ENCODE measurements at places on chromosomes 1 and 21. TPM values are rescaled to one million over a fixed set of nuclear protein-coding genes. Genes with fewer than 3 reads are reported as not detected.

The SLC45A3 gene
- total RNA-seq, result 0.28 TPM

The SLC16A4 gene
- total RNA-seq, result 0.32 TPM

The EFHD2 gene
- total RNA-seq, result 43.6 TPM

The ZNF683 gene
- not detected for total RNA-seq

The LAMC1 gene
- total RNA-seq, result 43.4 TPM

The COL11A1 gene
- 0.17 TPM for total RNA-seq

The TBX15 gene
- total RNA-seq, result not detected

The PTPN14 gene
- 17.1 TPM for total RNA-seq

The SPRR1A gene
- not detected for total RNA-seq

The FBXO28 gene
- 14.9 TPM for total RNA-seq

The ADAM15 gene
- total RNA-seq, result 37.6 TPM

The ZNF695 gene
- total RNA-seq, result not detected

The OR2G6 gene
- total RNA-seq, result not detected

The CFAP141 gene
- not detected for total RNA-seq

The KRTAP10-4 gene
- not detected for total RNA-seq

The S100A1 gene
- 1.9 TPM for total RNA-seq

The POLR3GL gene
- total RNA-seq, result 5.5 TPM

The HTR1D gene
- total RNA-seq, result 0.19 TPM

The DEPDC1 gene
- 0.03 TPM for total RNA-seq

The SLFNL1 gene
- total RNA-seq, result 0.37 TPM

The SLC16A1 gene
- 2.9 TPM for total RNA-seq

The NAV1 gene
- 7.6 TPM for total RNA-seq

The UTS2 gene
- total RNA-seq, result not detected
